Stimulated activated CD8-positive, alpha-beta memory T cell treated with anti-CD3 and anti-CD28 coated beads, Interleukin-7, amount 100 ng/mL, for 4 hours (primary cell): ENCODE measurements at places on chromosomes 12 and 14.

- peak; percentile 38 for DNase-seq
Observed at GRCh38 chr12:51923506-51924365, 16.4 kb downstream of the ACVRL1 start.

DNA sequence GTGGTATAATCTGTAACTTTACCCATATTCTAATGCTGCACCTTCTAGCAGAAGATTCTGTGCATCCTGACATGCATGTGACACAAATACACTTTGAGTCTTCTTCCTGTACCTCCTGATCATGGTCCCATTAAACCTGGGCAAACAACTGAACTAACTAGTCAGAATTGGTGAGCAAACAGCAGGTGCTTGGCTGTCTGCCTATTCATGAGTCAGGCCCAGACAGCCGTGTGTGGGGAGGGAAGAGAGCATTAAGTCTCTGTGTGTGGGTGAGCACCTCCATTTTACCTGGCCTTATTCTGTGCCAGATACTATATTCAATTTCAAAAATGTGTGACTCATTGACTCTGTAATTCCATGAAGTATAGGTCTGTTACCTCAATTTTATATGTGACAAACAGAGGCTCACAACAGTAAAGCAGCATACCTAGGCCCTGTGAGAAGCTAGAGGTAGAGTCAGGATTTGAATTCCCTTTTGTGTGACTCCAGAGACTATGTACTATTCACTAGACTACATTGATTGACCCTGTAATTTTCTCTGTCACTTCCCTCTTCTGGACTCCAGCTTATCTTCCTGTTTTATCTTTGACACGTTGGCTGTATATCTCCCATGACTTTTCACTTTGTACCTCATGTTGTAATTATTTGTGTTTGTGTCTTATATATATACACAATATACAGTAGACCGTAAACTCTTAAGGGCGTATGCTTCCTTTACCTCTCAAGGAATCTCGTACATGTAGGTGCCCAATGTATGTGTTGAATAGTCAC lies 32.2 kb downstream of the SUSD6 start:
- peak; percentile 70 for DNase-seq

GRCh38 chr12:127509066-127509778 lies 757.7 kb upstream of the TMEM132C start:
- no peak for DNase-seq

DNA sequence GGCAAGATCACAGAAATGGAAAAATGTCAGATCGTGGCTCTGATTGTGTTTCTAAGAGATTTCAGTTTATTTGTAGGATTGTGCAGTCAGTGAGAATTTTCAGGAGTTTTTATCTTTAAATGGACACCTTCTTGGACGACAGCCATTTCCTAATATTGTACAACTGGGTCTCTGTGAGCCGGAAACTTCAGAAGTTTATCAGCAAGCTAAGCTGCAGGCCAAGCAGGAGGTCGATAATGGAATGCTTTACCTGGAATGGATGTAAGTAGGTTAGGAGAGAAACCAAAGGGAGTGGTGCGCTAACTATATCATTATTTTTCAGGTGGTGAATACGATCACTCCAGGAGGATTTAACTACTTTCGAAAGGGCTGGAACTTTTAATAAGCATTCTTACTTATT lies 26.4 kb downstream of the APAF1 start:
- DNase-seq = no peak

DNA sequence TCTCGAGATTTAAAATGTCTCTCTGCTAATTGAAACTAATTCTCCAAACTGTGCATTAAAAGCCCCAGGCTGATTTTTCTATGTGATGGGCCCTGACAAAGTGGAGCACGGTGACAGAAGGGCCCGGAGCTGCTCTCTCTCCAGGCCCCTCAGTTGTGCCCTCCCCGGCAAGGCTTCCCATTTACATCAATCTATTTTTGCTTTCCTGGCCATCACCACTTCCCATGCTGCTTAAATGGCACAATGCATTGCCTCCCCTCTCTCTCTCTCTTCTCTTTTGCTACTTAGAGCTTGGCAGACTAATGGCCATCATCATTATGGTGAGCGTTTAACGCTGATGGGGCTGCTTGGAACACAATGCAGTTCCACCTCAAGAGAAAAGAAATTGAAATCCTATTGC lies 270.7 kb upstream of the DIO3 start:
- no peak for DNase-seq

GRCh38 chr12:94245631-94246383 lies 97.4 kb downstream of the PLXNC1 start:
- no peak for DNase-seq

DNA sequence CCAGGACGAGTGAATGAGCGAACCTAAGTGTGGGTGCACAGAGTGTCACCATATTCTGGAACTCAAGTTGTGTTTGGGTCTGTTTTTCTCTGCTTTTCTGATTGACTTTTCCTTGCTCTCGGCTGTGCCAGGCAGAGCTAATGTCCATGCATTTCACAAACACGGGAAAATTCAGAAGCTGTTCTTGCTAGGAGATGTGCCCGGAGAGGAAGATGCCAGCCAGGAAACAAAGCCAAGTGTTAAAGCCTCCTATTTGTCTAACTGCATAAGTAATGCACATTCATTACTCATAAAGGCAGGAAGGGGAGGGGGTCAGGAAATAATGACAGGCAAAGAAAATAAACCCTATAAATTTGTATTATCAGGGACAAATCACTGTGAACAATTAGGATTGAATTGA lies 250.4 kb upstream of the SFSWAP start:
- DNase-seq = no peak

- DNase-seq = no peak
Observed at GRCh38 chr14:92108345-92109254, 2.2 kb upstream of the ATXN3 start.

DNA sequence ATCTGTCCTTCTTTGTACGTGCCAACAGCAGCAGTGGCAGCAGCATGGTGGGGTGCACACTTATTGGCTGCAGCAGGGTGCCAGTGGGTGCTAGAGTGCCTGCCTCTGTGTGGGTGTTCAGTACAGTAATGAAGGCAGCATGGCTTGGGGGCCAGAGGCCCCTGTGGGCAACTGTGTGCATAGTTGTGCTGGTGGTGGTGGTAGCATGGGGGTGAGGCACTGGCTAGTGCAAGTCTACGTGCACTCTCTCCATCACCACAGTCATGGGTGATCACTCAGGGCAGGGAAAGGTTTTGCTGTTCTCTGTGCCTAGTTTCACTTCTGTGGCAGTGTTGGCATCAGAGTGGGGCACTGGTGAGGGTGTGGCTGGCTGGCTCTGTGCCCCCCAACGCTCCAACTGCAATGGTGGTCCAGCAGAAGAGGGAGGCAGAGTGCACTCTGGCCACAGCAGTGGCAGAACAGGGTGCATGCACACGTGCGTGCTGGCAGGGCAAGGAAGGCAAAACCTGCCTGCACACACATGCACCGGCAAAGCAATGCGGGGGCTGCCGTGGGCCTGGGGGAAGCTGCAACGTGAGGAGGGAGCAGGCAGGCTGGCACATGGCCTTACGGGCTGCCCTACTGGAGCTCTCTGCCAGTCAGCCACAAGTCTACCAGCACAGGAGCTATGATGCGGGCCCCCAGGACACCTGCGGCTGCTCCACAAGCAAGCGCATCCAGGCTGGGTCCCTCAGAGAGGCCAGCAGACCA lies 60.1 kb downstream of the CRACR2A start:
- no peak for DNase-seq

DNA sequence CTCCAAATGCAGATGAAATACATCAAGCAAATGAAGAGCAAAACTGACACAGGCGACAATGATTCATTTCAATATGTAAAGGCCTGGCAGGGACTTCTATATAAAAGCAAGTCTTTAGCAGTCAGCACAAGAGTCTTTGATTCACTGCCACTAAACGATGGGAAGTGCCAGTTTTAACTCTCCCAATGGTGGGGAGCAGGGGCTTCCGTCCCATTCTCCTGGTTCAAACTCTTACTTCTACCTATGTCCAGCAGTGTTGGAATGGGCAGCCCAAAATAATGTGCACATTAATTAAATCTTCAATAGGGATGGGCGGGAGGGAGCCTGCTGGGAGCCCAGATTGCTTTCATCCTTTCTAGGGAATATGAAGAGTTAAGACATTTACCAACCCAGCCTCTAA lies 97.5 kb upstream of the MDM1 start:
- no peak for DNase-seq
